ENCODE measurements at places on chromosomes 16 and 17. TPM values are rescaled to one million over a fixed set of nuclear protein-coding genes. Genes with fewer than 3 reads are reported as not detected.

PLEKHG4 gene
- total RNA-seq: 0.17 TPM

CA7 gene
- total RNA-seq: not detected

SPATA32 gene
- total RNA-seq: not detected

CTRB2 gene
- total RNA-seq: not detected

KCNH6 gene
- not detected for total RNA-seq

KRTAP2-4 gene
- total RNA-seq: not detected

BAIAP3 gene
- total RNA-seq: 7.3 TPM

KRTAP9-4 gene
- total RNA-seq: not detected

PIK3R5 gene
- 4.0 TPM for total RNA-seq

PPL gene
- total RNA-seq: 23.8 TPM

TNFRSF13B gene
- total RNA-seq: not detected

DBNDD1 gene
- total RNA-seq: 17.5 TPM

ABCC12 gene
- not detected for total RNA-seq

NFE2L1 gene
- 156 TPM for total RNA-seq

FAM20A gene
- total RNA-seq: 86.0 TPM

KRTAP3-2 gene
- total RNA-seq: not detected

KCNG4 gene
- total RNA-seq: not detected

SLC38A7 gene
- 16.6 TPM for total RNA-seq

CA4 gene
- not detected for total RNA-seq

ABCC11 gene
- 7.6 TPM for total RNA-seq

LDHD gene
- 94.3 TPM for total RNA-seq

MYH8 gene
- not detected for total RNA-seq

SYT17 gene
- 8.2 TPM for total RNA-seq

IL32 gene
- total RNA-seq: 1,058 TPM

Measured in right lobe of liver (tissue), 6 donors.